Adrenal gland (tissue), 19 donors: ENCODE measurements at places on chromosomes 11 and 22. TPM values are rescaled to one million over a fixed set of nuclear protein-coding genes. Genes with fewer than 3 reads are reported as not detected.

BIRC2 gene
- 25.8 TPM for polyA plus RNA-seq

TSSK2 gene
- 0.32 TPM for polyA plus RNA-seq

GRCh38 chr11:78259777-78260487 lies 71.2 kb downstream of the USP35 start:
- no peak for DNase-seq

DNA sequence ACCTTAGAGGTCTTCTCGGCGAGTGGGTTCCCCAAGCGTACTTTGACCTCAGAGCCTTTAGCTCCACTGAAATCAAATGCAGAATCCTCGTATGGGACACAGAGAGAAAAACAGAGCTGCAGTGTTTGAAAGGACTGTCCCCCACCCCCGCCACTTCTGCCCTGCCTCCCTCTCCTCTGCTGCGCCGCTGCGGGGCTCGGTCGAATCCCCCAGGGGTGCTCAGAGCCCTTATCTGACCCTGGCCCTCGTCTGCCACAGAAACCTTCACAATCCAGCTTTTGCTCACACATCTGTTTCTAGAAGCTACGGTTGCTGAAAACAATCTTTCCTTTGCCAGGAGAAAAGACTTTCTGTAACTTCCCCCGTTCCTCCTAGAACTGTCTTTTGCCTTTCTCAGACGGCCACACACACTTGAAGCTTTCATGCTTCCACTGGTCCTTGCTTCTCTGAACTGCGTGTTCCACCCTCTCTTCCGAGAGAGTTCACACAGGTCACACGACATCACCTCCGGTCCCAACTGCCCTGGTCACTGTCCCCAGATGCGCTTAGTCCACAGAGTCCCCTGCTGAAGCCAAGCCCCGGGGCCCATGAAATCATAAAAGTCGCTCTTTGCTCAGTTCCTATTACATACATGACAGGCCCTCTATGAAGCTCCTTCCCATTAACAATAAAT lies 3.7 kb downstream of the SMIM35 start:
- DNase-seq = peak; percentile 28

- peak; percentile 73 for DNase-seq
Measured at GRCh38 chr22:45335021-45335818, 25.5 kb downstream of the FAM118A start.

- no peak for DNase-seq
Measured at GRCh38 chr11:1479678-1480118, 6.9 kb downstream of the MOB2 start.
